AG08396 (cell line): ENCODE measurements at places on chromosomes 3 and 15.

- no peak for DNase-seq
Observed at GRCh38 chr3:122184591-122184929, 1.1 kb downstream of the CASR start.

GRCh38 chr15:69753867-69754266, 301.2 kb downstream of the RPLP1 start:
- no peak for DNase-seq

- DNase-seq: peak; percentile 11
Observed at GRCh38 chr15:65612616-65612946, 1.6 kb upstream of the INTS14 start.

DNA sequence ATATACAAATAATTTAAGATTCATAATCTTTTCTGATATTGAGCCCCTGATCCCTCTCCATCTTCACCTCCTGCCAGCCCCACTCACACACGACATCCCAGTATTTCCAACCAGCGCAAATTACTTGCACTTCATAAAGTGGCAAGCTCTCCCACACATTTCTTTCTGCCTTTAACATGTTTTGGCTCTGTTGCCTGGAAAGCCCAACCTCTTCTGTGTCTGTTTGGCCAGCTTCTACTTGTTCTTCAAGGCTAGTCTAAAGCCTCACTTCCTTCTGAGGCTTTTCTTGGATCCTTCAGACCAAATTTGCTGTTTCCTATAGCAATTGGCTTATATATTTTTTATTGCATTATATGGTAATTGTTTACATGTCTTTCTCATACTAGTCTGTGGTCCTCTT, 5.1 kb upstream of the TM6SF1 start:
- DNase-seq: no peak

GRCh38 chr3:138119423-138119766, 4.0 kb upstream of the DZIP1L start:
- peak; percentile 34 for DNase-seq

DNA sequence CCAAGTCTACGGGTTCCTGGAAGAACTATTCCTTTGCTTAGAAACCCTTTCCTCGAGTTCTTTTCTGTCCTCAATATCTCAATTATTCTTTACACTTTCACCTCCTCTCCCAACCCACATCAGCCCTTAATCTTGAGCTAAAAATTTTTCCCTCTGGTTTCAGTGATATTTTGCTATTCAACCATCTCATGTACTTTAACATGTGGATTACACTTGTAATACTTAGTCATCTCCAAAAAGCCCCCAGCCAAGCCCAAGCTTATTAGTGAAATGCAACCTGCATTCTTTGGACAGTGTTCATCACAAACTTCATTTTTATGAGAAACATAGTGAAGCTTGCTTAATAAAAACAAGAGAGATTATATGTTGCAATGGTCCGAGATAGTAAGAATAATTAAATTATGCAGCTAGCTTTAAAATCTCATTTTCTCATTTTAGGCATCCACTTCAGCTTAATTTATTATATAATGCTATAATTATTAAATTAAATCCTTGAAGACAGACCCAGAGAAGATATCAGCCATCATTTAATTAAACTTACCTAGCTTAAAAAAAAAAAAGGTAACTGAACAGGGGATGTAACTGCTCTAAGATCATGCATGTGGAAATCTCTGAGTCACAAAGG, 534.5 kb upstream of the TBL1XR1 start:
- no peak for DNase-seq

- DNase-seq: no peak
Observed at GRCh38 chr15:93331545-93332167, 242.6 kb upstream of the RGMA start.

DNA sequence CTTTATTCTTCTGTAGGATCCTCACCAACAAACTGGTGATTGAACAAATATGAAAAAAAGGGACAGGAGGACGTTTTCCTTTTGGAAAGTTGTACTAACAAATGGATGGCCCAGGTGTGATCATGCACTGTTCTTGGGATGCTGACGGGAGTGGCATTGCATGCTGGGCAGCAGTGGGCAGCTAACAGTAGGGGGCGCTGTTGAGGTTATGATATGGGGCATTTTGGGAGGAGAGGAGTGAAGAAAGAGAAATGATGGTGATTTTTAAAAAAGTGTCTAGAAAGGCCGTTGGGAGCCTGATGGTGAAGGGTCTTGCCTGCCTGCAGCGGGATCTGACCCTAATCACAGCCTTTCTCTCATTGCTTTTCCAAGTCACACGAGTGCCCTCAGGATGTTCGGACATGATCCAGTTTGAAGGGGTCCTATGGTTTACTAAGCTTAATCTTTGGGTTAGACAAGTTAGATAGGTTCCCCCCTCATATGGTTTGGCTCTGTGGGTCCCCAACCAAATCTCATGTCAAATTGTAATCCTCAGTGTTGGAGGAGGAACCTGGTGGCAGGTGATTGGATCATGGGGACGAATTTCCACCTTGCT, 46.2 kb upstream of the PRTG start:
- no peak for DNase-seq

- DNase-seq: no peak
Observed at GRCh38 chr15:92909136-92909781, 9.1 kb downstream of the CHD2 start.
